ENCODE measurements at places on chromosomes 5 and 9. TPM values are rescaled to one million over a fixed set of nuclear protein-coding genes. Genes with fewer than 3 reads are reported as not detected.

The FST gene
- 0.89 TPM for polyA plus RNA-seq

DNA sequence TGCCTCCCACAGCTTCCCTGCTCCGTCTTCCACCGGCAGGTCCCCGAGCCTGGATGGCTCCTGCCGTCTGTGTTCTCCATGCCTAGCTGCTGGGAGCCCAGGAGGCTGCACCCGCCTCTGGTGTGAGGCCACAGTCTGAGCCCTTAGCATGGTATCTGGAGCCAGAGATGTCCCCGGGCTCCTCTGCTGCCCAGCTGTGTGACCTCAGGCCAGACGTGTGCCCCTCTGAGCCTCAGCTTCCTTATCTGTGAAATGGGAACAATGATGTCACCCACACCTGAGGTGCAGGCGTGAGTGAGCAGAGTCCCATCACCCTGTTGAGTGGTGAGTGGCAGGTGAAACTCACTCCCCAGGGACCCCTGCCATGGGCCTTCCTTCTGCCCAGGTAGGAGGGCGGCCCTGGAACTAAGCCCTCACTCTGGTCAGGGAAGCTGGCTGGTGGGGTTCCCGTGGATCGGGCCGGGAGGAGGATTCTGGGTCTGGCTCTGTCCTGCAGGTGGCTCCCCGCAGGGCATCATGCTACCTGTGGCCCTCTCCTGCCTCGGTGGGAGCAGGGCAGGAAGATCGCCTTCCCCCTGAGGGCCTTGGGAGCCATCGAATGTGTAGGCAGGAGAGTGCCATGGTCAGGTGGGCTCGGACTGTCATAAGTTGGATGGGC lies 239.0 kb downstream of the PBX3 start:
- DNase-seq, result no peak

- no peak for DNase-seq
Measured at GRCh38 chr9:37301042-37301853, 121.2 kb upstream of the GRHPR start.

DNA sequence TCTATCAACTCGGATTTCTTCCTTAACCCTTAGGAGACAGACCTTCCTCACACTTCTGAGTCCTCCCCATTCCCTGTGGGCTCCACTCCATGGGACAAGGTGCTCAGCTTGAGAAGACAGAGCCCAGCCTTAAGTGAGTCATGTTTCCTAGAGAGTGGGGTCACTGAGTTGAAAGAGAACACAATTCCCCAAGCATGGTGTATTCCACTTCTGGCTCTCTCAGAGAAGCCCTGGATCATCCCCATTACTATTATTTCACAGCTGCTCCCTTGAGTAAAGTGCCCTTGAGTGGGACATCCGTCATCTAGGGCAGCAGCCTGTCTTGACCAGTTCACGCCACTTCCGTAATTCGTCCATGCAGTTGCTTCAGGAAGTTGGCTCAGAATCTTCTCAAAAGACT lies 604.8 kb downstream of the BNC2 start:
- DNase-seq, result no peak

GRCh38 chr9:134561427-134562145 lies 80.0 kb upstream of the COL5A1 start:
- no peak for DNase-seq

DNA sequence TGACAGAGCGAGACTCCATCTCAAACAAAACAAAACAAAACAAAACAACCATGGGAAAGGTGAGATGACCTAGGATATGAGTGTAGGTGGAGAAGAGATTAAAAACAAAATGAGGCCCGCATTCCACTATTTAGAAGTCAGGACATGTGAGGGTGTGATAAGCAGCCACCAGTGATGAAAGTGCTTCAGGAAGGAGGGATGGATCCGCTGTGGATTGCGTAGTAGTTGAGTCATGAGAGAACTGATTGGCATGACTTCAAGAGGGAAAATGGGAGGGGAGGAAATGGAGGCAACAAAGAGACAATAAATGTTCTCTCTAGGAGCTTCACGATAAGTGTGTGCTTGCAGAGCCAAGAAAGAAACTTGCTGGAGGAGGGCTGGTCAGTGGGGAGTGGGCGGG lies 367.6 kb downstream of the ARL15 start:
- DNase-seq, result no peak

GRCh38 chr9:124769549-124770358 lies 1.4 kb downstream of the NR6A1 start:
- DNase-seq, result no peak

All from left lung (tissue), 14 donors.